ENCODE measurements at places on chromosomes 1 and 21.

GRCh38 chr1:204319462-204319861, 40.3 kb downstream of the PLEKHA6 start:
- ATAC-seq, result no peak

- ATAC-seq, result no peak
Measured at GRCh38 chr1:93348104-93348728, 2.5 kb downstream of the DR1 start.

DNA sequence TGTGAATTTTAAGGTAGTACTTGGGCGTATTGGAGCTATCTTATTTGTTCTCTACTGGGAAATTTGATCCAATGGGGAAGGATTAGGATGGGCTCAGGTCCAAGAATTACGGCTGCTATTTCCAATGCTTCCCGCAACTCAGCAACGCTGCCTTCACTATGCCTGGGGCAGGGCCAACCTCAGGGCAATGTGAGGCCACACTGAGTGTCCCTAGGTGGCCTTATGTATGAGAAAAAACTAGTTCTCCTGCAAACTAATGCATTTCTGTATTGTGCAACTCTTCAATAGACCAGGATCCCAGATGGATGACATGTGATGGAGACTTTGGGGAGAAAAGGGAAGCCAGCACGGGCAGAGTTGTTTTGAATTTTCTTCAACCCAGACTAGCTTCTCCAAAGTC, 168.1 kb downstream of the DUSP10 start:
- no peak for ATAC-seq

- no peak for ATAC-seq
Measured at GRCh38 chr1:37317870-37318467, 156.4 kb upstream of the ZC3H12A start.

DNA sequence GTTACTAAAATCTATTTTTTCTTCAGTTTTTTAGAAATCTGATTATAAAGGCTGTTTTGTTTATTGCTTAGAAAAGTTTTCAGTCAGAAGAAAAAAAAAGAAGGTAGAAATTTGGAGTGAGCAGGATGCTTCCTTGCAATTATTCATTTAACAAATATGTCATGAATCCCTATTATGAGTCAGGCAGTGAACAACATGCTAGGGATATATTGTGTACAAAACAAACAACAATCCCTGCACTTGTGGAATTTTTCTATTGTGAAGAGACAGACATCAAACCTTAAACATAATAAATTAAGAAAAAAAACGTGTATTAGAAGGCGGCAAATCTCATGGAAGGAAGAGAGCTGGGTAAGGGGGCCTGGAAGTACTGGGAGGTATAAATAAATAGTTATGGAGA, 664.1 kb upstream of the CAMK1G start:
- no peak for ATAC-seq

- ATAC-seq, result no peak
Measured at GRCh38 chr1:11944358-11944931, 9.9 kb downstream of the PLOD1 start.

DNA sequence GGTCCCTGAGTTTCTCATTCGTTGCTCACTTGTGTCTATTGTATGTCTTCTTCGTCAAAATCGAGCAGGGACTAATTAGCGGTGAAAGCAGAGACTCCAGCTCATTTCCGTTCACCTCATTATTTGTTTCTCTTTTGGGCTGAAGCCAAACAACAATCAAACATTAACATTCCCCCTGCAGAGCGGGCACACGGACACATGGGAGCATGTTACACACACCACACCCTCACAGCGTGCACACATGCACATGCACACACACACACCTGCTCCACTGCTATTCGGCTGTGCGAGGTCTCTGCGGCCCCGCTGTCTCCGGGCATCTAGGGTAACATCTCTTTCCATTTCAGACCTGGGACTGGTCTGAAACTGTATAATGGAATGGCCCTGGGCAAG, 58.5 kb upstream of the LRRC8D start:
- no peak for ATAC-seq

DNA sequence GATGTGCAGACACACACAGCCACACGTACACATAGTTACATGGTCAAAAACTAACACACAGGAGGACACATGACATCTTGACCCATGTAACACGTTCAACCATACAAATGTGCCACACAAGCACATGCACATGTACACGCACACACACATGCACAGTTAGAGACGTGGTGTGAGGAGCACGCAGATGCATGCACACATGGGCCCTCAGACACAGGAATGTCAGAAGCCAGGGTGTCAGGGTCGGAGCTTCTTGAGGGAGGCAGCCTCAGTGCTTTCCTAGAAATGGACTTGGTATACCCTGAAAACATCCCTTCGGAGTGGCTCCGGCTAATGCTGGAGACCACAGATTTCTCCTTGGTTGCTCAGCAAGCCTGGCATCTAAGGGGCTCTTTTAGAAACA, 114.3 kb downstream of the DMRTB1 start:
- no peak for ATAC-seq

DNA sequence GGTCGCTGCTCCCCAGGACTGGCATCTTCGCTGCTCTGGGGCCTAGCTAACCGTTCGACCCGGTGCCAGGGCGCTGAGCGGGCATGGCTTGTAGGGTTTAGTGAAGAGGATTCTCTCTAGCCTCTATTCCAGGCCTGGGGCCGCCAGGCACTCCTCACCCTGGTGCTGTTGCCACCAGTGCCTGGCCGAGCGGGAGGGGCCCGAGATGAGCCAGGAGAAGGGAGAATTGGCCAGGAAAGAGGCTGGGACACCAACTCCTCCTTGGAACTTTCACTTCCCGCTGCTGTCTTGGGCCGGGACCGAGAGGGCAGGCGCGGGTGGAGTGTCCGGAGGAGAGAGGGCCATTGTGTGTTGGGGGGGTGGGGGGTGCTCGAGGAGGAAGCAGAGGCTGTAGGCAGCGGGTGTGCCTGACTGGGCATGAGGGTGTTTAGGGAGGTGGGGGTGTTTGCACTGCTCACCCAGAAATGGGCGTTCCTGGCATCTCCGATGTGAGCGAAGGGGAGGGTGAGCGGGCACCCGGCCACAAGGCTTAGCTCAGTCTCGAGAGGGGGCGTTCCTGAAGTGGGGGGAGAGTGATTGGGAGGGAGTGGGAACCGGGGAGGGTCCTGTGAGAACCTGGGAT, 772 bp downstream of the ADAM15 start:
- ATAC-seq, result peak; percentile 30
